ENCODE measurements at places on chromosomes 7 and 10.

GRCh38 chr7:131244259-131244852, 83.3 kb upstream of the MKLN1 start:
- no peak for DNase-seq

DNA sequence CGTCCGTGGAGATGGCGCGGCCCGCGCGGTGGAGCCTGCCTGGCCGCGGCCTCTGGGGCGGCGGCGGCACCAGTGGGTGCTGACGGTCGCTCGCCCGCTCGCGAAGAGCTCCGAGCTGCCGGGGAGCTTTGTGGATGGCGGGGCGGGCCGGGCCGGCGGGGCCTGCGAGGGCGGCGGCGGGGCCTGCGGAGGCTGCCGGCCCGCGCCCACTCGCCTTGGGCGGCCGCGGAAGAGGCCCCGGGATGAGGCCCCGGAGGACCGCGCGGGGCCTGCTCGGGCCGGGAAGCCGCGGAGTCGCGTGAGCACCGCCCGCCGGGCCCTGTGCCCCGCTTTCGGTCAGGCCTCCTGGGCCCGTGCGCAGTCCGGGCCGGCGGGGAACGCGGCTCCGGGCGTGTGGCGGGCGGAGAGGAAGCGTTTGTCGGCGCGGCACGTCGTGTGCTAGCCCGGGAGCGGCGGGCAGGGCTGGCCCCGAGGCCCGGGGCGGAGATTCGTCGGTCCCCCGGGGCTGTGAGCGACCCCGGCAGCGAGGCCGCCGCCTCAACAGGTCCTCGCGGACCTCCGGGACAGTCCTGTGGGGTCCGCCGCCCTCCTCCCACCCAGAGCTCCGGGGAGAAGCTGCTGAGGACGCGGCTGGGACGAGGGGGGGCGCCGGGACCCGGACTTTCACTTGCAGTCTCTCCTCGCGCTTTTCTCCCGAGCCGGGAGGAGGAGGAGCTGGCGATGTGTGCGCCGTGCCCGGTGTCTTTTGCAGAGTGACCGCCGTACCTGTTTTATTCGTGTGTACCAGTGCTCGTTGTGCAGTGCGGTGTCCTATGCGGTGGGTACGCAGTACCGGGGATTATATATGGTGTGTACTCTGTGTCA, 578 bp downstream of the ZMYND11 start:
- peak; percentile 63 for DNase-seq

GRCh38 chr10:21727452-21728168, 193.6 kb downstream of the MLLT10 start:
- DNase-seq, result no peak

DNA sequence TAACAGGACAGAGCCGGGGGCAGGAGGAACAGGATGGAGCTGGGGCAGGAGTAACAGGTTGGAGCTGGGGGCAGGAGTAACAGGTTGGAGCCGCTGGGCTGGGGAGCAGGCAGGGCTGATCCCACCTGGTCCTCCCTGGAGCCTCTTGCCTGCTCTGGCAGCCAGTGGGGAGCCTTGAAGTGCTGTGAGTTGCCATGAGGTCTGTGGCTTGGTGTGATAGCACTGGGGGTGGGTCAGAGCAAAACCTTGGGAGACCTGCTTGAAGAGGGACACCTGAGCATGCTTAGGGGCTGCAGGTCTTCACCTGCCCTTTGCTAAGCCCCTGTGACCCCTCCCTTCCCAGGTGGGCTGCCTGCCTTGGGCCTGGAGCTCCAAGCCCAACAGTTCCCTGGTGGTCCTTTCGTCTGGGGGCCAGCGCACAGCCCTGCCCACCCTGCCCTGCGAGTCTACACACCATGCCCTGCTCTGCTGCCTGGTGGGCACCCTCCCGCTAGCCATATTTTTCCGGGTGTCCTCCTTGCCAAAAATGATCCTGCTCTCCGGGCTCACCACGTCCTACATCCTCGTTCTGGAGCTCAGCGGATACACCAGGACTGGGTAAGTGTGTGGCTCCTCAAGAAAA, 111.6 kb downstream of the ADCY1 start:
- no peak for DNase-seq

DNA sequence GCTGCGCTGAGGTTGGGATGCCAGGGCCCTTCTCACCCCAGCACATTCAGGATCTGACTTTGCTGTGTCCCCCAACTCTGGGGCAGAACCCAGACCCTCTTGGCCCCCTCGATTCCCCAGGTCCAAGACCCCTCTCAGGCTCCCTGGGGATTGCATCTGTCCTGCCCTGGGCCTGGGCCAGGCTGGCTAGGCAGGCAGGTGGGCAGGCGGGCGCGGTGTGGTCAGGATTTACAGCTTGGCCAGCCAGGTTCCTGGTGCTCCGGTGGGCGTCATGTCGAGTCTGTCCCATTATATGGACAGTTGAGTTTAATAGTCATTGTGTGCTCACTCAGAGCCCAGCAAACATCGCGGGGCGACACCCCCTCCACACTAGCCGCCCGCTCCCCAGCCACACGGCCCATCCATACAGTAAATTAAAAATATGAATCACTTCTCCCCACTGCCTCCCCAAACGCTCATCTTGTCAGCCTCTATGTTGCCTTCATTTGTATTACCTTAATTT, 23.5 kb downstream of the POLL start:
- DNase-seq, result no peak

DNA sequence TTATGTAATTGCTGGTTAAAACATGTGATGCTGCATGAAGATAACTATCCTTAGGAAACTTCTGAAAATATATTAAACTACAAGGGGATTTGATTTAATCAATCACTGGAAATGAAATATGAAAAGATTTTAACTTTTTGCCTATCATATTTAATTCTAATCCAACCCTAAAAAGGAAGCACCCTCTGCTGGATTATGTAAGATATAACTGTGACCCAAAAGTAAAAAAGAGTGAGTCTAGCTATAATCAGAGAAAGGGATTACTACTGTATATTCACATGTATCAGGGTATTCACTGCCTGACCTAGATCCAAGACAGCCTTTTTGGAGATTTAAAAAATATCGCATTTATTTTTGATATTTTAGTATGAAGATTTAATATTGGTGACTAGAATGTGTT, 295.5 kb downstream of the MDFIC start:
- no peak for DNase-seq

DNA sequence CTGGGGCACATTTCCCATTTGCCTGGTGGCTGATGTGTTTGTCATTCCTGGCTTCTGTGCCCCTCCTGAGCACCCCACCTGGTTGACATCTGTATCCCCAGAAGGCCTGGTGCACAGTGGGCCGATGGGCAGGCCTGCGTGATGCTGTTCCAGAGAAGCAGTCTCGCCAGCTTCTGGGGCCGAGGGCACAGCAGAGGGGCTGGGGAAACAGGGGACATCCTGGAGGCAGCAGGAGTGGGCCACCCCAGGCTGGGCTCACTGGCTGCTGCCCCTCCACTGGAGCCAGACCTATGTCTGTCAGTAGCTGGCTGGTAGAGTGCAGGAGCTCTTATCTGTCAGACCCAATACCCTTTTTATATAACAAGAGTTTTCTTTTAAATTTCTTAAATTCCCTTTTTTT, 896 bp upstream of the MYL7 start:
- DNase-seq, result no peak

DNA sequence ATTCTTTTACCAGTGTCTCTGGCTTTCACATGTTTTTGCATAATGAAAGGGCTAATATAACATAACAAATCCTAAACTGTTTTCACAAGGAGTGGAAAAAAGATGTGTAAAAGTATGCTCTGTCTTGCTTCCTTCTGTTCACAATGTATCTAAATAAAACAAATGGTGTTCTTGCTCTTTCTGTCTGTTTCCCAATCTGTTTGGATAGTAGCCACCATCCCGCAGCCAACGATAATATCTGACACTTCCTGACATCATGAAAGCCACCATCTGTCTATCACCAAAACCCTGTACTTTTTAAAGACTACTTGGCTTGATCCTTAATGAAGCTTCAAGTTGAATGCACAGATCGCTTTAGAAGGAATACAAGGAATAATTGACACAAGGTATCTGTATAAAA, 246.2 kb downstream of the ETV1 start:
- no peak for DNase-seq

All from activated naive CD4-positive, alpha-beta T cell (primary cell).